CD4-positive, alpha-beta T cell treated with Interleukin-4 for 4 hours (primary cell): ENCODE measurements at places on chromosomes 5 and 9.

- no peak for DNase-seq
Observed at GRCh38 chr5:161763571-161763970, 78.0 kb downstream of the GABRA6 start.

DNA sequence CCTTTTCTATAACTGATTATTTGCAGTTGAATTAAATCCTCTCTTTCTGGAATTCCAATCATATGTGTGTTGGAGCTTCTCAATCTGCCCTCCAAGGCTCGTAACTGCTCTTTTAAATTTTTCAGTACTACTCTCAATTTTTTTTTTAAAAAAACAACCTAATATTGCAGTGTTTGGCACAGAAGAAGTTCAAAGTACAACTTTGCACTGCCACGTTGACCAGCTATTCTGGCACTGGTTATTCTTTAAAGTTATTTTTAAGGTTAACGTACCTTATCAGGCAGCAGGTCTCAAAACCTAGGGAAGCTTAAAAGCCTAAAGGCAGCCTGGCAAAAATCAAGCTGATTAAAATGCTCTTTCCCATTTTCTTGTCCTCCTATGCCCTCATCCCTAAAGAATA is 120.5 kb downstream of the GHR start:
- no peak for DNase-seq

- no peak for DNase-seq
Observed at GRCh38 chr5:23223846-23224245, 283.6 kb upstream of the PRDM9 start.

GRCh38 chr5:103259705-103260355 is 1.3 kb downstream of the MACIR start:
- no peak for DNase-seq

DNA sequence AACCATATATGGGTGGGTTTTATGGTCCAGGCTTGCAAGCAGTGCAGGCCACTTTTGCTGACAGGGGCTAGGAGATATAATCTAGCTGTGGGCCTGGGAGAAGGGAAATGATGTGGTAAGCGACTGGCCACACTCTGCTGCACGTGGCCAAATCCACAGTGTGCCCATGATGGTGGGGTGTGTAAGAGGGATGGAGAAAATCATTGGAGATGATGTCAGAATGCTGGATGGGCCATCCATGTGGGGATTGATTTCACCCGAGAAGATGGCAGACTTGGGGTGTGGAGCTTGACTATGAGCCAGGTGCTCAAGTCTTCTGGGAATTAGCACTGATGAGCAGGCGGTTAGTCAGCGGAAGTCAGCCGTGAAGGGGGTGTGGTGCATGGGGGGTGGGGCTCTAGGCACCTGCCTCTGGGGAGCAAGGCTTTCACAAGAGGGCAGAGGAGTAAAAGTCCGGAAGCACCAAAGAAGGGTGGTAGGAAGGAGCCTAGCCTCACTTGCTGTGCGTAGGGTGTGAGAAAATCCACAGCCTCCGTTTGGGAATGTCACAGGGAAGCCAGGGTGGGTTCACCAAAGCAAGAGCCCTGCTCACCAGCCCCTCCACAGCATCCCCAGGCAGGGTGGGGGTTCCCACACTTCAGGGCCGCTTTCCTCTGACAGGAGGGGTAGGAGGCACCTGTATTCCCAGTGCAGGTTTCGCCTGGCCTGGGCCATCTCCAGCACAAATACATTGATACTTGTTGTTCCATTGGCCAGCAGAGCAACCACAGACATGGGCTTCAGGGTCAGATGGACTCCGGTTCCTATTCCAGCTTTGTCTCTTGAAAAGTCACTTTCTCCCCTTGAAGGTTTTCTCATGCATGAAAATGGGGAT is 44.5 kb upstream of the ANGPTL2 start:
- no peak for DNase-seq

DNA sequence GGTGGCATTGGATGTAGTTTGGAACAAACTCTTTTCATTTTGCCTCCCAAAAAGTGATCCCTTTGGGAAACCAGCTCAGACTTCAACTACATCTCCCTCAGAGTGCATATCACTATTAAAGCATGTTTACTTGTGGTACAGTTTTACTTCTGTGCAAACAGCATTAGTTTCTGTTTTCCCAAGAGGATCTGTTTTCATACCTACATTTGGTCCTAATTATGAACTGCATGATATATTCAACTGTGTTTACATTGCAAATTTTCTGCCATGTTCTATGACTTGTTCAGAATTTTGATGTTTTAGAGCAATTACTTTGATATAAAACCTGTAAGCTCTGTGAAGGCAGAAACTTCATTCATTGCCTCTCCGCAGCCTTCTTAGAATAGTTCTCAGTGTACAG is 681.5 kb upstream of the ACO1 start:
- DNase-seq: no peak
